ENCODE measurements at places on chromosomes 12 and 14.

GRCh38 chr14:29111554-29111953 is 345.0 kb downstream of the FOXG1 start:
- DNase-seq = no peak

DNA sequence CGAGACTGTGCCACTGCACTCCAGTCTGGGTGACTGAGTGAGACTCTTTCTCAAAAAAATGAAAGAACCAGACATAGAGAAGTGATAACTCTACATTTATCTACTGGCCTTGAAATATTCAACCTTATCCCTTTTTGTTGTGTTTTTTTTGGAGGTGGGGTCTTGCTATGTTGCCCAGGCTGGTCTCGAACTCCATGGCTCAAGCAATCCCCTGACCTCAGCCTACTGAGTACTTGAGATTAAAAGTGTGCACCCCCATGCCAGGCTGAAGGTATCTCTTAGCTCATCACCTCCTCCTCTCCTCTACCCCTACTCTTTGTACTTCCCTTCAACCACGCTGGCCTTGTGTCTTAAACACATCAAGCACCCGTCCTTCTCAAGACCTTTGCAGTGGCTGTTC is 3.8 kb downstream of the DRAM1 start:
- no peak for DNase-seq

DNA sequence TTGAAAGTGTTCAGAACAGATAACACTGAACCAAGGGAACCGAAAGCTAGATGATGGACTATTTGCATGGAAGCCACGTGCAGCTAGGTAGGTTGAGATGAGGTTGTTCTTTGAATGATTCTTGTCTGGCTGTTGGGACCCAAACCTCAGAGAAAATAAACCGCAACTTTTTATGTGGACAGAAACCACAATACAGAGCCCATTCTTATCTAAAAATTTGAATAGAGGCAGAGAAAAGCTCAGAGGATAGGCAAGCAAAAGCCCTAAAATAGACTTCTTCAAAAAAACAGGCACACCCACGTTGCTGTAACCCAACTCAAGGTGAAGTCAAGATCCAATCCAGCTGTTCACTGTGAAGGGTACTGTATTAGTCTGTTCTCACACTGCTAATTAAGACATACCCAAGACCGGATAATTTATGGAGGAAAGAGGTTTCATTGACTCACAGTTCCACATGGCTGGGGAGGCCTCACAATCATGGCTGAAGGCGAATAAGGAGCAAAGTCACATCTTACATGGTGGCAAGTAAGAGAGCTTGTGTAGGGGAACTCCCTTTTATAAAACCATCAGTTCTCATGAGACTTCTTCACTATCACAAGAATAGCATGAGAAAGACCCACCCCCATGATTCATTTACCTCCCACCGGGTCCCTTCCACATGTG is 353.8 kb downstream of the AACS start:
- DNase-seq = no peak

DNA sequence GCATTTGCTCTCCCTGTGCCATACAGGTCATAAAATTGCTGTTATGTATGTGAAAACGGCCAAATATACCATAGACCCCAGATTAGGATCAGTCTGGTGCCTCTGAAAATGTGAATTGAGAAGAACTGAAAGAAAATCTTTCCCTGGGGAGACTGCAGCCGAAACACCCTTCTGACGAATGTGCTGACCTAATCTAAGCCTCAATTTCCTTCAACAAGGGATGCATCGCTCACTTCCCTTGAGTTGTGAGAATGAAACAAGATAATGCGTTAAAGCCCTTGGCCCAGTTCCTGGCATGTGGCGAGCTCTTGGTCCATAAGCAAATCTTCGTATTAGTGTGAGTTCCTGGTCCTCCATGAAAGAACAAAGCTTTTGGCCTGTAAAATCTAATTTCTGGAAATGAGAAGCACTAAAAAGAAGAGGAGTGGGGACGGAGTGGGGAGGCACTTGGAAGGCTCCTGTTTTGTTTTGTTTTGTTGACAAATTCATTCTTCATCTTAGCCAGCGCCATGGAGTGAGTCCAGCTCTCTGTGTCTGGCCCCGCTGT is 49.5 kb upstream of the RTRAF start:
- DNase-seq = no peak

- no peak for DNase-seq
These were observed 128.8 kb downstream of the SYNE2 start for GRCh38 chr14:63981569-63981968.

DNA sequence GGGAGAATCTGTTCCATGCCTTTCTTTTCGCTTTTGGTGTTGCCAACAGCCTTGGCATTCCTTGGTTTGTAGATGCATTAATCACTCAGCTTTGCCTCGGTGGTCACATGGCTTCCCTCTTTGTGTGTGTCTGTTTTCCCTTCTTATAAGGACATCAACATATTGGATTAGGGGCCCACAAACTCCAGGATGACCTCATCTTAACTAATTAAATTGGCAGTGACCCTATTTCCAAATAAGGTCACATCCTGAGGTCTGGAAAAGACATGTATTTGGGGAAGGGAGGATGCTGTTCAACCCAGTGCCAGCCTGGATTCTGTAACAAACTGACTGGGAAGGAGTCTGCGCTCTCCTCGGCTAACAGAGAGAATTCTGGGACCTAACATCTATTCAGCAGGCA is 365.7 kb upstream of the FKBP4 start:
- DNase-seq = no peak

- peak; percentile 23 for DNase-seq
These were observed 210.2 kb downstream of the PTPRO start for GRCh38 chr12:15532364-15532977.

DNA sequence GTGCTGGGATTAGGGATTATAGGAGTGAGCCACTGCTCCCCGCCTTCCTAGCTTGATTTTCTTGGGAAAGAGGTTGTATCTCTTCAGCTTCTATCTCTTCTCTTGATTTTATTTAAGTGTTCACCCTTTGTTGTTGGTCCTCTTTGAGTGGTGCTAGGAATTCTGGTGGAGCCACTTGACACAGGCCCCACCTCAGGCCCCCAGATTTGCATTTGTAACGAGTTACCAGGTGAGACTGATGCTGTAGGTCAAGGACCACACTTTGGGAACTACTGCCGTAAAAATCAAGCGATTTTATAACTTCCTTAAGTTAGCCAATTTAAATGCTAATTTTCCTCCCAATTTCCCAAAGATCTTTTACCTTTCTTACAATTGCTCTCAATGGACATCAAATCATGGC is 26.3 kb downstream of the SRGAP1 start:
- DNase-seq = no peak

DNA sequence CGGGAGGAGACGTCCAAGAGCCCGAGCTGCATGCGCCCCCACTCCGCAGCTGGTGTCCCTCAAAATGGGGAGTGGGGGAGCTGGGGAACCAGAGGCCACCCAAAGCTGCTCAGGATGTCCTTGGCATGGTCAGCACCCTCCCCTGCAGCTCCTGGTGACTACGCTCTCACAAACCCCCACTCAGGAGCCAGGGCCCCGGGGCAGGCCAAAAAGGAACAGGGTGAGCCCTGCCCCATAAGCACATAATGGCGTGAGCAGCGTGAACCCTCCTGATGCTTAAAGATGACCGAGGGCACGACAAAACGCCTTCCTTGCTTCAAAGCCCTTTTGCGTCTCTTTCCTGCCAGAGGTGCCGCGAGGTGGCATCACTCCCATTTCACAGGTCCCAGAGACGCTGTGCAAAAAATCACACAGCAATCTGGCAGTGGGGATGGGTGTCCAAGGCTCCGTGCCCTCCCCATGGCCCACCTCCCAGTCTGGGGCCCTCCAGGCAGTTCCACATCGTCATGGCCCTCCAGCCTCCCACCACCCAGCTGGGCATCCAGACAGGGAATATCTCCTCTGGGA is 13.5 kb downstream of the NCOR2 start:
- no peak for DNase-seq

- no peak for DNase-seq
These were observed 220.3 kb upstream of the ARID2 start for GRCh38 chr12:45509187-45509586.

DNA sequence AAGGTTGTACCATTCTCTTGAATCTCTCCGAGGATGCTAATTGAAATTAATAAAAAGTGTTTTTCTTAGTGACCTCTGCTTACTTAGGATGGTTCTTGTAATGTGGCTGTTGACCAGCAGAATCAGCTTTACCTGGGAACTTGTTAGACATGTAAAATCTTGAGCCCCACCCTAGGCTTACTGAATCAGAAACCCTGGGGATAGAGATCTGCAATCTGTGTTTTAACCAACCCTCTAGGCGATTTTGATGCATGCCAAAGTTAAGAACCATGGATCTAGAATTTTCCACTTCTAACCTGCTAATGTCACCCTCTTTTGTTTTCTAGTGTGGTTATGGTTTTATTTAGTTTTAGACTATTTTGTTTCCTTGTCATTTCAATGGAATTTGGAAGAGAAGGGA is 6.5 kb downstream of the NUBPL start:
- no peak for DNase-seq

GRCh38 chr12:77968571-77968970 is 137.9 kb downstream of the NAV3 start:
- no peak for DNase-seq

- DNase-seq = no peak
These were observed 429.9 kb downstream of the NELL2 start for GRCh38 chr12:44446181-44446580.

- no peak for DNase-seq
These were observed 4.6 kb downstream of the ZNF384 start for GRCh38 chr12:6684609-6685008.

DNA sequence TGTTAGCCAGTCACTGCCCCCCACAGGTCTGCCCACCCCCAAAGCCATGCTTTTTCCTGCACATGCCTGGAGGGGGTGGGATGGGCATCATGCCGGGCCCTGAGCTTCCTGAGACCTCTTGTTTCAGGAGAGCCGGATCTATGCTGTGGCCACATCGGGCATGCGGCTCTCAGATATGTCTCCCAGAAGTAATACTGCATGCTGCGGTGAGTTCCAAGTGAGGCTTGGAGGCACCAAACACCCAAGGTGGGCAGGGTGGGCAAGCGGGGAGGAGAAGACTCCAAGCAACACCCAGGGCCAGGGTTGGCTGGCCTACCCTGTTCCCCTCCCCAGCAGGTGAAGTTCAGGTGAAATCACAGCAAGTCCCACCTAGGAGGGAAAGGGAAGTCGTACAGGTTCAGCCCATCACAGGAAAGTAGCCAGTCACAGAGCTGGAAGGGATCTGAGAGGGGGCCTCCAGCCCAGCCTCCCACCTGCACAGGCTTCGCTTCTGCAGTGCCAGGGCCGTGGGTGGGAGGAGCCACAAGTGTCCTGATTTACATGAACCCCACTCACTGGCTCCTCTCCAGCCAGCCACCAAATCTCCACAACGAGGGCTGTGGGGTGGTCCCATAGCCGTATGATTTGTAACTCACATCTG is 30.9 kb downstream of the PIGH start:
- DNase-seq = no peak

GRCh38 chr12:119461636-119462214 is 127.2 kb downstream of the CCDC60 start:
- no peak for DNase-seq

DNA sequence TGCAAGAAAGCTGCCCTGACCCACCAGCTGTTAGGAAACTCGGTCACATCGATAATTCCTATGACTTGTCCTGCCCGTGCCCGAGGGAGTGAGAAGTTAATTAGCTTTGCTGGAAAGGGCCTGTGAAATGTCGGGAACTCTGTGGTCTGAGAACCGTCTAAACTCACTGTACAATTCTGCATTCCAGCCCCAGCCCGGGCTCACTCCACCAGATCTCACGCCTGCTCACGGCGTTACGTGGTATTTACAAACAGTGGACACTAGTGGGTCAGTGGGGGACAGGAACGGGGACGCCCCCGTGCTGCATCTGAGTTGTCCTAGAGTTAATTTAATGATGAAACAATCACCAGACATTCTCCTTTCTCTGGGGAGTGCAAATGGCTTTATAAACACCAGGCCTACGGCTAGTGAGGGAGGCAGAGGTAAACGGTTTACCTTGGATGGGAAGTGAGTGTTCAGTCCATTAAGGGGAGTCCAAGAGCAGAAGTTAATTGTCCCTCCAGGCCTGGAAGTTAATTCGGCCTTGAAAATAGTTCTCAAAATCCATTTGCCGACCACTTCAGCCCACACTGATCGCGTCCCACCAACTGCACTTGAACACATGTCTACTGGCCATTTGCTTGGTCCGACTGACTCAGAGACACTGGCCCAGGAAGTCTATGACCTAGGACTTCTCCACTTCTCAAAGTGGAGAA is 93.5 kb upstream of the MED13L start:
- DNase-seq = no peak

GRCh38 chr14:72619881-72620280 is 274.0 kb downstream of the DPF3 start:
- no peak for DNase-seq

GRCh38 chr14:42556551-42556950 is 949.9 kb downstream of the LRFN5 start:
- DNase-seq = no peak

- no peak for DNase-seq
These were observed 115.5 kb downstream of the EML1 start for GRCh38 chr14:99908653-99909250.

DNA sequence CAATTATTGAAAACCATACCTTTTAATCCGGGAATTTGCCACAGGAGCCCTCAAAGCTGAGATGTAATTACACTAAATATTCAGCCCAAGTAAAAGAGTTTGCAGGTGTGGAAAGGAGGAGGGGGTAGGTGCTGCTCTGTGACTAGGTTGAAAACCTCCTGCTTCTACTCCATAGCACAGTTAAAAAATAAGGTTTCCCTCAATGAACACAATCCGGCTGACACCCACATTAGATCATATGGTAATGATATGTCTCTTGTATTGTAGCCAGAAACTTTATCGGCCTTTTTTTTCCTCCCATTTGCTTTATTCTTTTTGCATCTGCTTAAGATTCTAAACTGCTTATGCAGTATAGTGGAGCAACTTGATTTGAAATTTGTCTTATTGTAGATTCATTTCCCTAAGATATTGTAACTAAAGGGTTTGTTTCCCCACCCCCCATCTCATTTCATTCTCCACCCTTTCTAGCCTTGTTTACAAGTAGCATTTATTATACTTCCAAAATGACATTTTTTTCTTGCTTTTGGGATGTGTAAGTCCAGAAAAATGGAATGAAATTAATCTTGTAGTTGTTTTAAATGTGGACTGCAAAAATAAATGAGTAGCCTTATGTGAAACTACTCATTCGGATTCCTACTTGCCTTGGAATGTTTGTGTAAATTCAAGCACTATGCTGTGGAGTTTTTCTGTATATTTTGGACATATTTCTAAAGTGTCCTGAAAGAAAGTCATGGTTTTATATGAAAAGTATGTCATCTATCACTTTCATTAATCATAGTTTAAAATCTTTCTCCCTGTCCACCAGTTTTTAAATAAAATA is at the start of gene DCN:
Gene DCN (minus strand): TSS at position 182 of the 820 bp plus-strand sequence. CDS start 4,265 bp downstream, outside the sequence.
- no peak for DNase-seq

DNA sequence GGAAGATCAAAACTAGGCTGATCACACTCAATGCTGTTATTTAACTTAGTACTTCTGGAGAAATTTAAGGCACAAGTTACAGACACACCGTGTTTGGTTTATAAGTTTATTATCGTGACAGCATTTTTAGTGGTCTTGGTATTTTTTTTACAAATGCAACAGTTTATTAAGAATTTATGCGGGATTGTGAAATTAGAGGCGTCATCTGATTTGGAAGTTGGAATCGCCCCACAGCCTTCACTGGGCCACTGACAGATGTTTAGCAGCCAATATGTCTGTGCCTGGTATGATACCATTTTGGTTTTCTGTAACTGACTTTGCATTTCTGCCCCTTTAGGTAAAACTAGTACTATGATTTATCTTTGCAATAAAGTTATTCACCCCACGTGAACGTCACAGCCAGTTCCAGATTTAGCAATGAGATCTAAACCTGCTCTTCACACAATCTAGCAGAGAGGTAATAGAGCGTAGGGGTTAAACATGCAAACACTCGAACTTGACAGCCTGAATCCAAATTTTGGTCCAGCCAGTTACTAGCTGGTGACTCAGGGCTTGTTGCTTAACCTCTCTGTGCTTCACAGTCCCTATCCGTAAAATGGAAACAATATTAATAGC is 73.2 kb upstream of the SSTR1 start:
- DNase-seq = no peak

All from activated effector memory CD4-positive, alpha-beta T cell treated with Interleukin-2 at 50 U/mL for 16 hours (primary cell).